Upper lobe of right lung (tissue), 1 donor: ENCODE measurements at places on chromosomes 7 and 10.

DNA sequence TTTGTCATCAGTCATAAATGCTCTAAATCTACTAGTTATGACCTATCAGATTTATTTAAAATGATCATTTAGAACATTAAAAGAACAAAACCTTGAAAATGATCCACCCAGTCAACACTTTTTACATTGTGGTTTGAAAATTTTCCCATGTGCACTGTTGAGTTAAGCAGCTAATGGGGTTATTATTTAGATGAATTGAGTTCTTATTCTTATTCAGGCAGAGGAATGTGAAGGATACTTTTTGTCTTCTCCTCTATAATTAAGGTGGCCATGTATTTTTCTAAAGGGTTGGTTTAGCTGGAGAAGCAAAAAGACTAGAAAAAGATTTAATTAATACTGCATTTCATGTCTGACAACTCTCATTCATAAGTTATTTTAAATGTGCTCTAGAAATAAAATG lies 74.9 kb upstream of the FEZF1 start:
- no peak for DNase-seq

- no peak for DNase-seq
These were observed 182.2 kb downstream of the NOC3L start for GRCh38 chr10:94180576-94180975.

DNA sequence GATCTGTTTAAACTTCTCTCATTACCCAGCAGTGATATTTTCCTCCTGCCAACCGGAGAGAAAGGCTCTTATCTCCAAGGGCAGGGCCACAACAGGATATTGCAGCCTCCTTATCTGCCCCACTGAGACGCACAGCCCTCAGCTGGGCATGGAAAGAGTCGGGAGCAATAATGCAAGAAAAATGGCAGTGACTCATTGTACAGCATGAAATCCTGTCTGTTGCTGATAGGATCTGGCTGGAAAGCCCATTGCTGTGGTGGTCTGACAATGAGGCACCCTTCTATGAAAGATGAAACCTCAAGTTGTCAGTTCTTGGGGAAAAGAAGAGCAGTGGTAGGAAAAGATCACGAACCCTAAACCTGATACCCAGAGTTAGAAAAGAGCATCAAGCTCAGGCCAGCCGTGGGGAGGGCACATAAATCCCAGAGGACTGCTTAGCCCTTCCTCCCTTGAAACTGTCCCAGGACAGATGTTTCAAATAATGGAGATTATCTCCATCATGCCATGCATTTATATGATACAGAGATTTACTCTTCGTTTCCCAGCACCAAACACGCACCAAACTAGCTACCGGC lies 47.0 kb upstream of the FIGNL1 start:
- no peak for DNase-seq

- peak; percentile 70 for DNase-seq
These were observed 775 bp upstream of the ABHD11 start for GRCh38 chr7:73739387-73739767.

- no peak for DNase-seq
These were observed 48.1 kb upstream of the PSMG3 start for GRCh38 chr7:1617957-1618356.

DNA sequence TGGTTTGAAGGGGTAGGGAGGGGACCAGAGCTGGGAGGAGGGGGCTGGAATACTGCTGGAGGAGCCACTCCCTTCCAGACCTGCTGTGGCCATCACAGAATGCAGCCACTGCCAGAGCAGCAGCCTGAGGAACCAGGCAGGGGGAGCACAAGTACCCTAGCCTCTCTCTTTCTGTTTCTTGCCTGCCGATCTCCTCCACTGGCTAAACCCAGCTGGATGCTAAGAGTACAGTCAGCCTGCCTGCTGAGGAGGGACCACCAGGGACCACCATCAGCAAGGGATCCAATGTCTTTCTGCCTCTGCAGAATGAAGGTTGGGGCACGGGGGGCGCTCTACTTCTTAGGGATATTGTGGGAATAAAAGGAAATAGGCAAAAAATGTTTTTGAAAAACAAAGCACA lies 4.7 kb downstream of the BLVRA start:
- no peak for DNase-seq

GRCh38 chr10:101749047-101750016 lies 26.6 kb downstream of the FGF8 start:
- no peak for DNase-seq

DNA sequence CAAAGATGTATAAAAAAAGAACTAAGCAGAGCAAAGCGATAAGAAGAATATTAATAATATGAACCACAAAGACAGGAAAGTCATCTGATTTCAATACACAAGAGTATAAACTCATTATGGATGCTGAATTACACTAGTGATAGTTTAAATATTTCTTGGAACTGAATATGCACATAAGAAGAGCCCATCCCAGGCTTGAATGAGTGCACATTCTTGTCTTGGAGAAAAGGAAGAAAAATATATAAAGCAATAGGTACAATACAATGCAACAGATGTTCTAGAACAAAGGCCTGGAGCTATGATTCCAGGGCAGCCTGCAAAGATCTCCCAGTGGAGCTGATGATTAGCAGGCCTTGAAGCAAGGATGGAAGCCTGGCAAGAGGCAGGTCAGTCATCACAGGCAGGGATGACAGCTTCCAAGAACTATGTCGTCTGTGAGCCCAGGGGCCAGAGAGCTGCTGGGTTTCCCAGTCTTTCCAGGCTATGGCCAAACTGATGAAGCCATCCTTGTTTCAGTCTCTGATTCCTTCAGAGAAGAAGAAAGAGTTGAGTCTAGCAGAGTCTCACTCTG lies 277.6 kb downstream of the KCNMA1 start:
- no peak for DNase-seq
